ENCODE measurements at places on chromosomes 1 and 21. TPM values are rescaled to one million over a fixed set of nuclear protein-coding genes. Genes with fewer than 3 reads are reported as not detected.

Gene OMA1
- total RNA-seq: 26.0 TPM

Gene SPATA45
- total RNA-seq: not detected

Gene ID3
- 14.4 TPM for total RNA-seq

Gene SPATA21
- total RNA-seq: not detected

Gene UBL4B
- total RNA-seq: not detected

Gene C1orf116
- total RNA-seq: not detected

Gene ARHGEF10L
- not detected for total RNA-seq

Gene DHRS3
- 20.8 TPM for total RNA-seq

Gene LCE2A
- total RNA-seq: not detected

Gene RHBDL2
- total RNA-seq: not detected

Gene DISP3
- 0.54 TPM for total RNA-seq

Gene ADAMTS4
- 0.38 TPM for total RNA-seq

Gene FAM151A
- total RNA-seq: not detected

Gene PPM1J
- not detected for total RNA-seq

Gene SELE
- total RNA-seq: not detected

Gene HSPA6
- 1.1 TPM for total RNA-seq

Gene NMNAT2
- not detected for total RNA-seq

Gene TCEA3
- 0.26 TPM for total RNA-seq

Gene INKA2
- total RNA-seq: 1.9 TPM

Gene RAB3B
- total RNA-seq: 0.05 TPM

Gene ALPL
- not detected for total RNA-seq

Gene PODN
- not detected for total RNA-seq

Gene OSCP1
- 1.3 TPM for total RNA-seq

Gene CRNN
- total RNA-seq: not detected

Gene C1orf56
- 1.2 TPM for total RNA-seq

Gene ARTN
- not detected for total RNA-seq

Gene NES
- not detected for total RNA-seq

Gene NFIA
- total RNA-seq: 5.4 TPM

Gene GPN2
- total RNA-seq: 41.1 TPM

Gene ELAPOR1
- 4.5 TPM for total RNA-seq

Gene HES4
- total RNA-seq: 0.61 TPM

Gene SLFNL1
- 0.12 TPM for total RNA-seq

Gene DNALI1
- total RNA-seq: 0.26 TPM

Gene ATP6V1G3
- not detected for total RNA-seq

Gene OR6K3
- not detected for total RNA-seq

Gene SELENBP1
- not detected for total RNA-seq

Gene TRIM58
- total RNA-seq: not detected

Gene VWA5B1
- total RNA-seq: not detected

Gene ABCG1
- 13.2 TPM for total RNA-seq

Gene OR2T29
- not detected for total RNA-seq

Gene CELA2A
- not detected for total RNA-seq

Gene PEX11B
- total RNA-seq: 27.3 TPM

Gene OR2L3
- total RNA-seq: not detected

Gene HHIPL2
- 0.12 TPM for total RNA-seq

Gene MYOC
- not detected for total RNA-seq

Gene HES3
- not detected for total RNA-seq

Gene OR2AK2
- total RNA-seq: not detected

Gene IGFN1
- not detected for total RNA-seq

Gene EXO1
- 46.3 TPM for total RNA-seq

Gene FLG2
- not detected for total RNA-seq

Gene NUDT4B
- total RNA-seq: not detected

Gene LENEP
- 1.2 TPM for total RNA-seq

Gene AQP10
- not detected for total RNA-seq

Gene CDA
- not detected for total RNA-seq

Gene C1orf115
- 0.12 TPM for total RNA-seq

Gene C1QTNF12
- 2.6 TPM for total RNA-seq

Gene SSBP3
- 88.7 TPM for total RNA-seq

Gene PTGFRN
- total RNA-seq: 4.6 TPM

Gene MX2
- total RNA-seq: 158 TPM

Measured in activated CD8-positive, alpha-beta memory T cell treated with anti-CD3 and anti-CD28 coated beads, Interleukin-2, amount 10 ng/mL, durations not matched to agents 7 days and 5 days (primary cell).